ENCODE measurements at places on chromosomes 11 and 22. TPM values are rescaled to one million over a fixed set of nuclear protein-coding genes. Genes with fewer than 3 reads are reported as not detected.
A peak's percentile ranks its signal among the peaks of the same experiment; 100 is the strongest.

The DEFB131B gene
- not detected for total RNA-seq

The CNGA4 gene
- 0.54 TPM for total RNA-seq

The CHRM1 gene
- total RNA-seq, result 0.11 TPM

DNA sequence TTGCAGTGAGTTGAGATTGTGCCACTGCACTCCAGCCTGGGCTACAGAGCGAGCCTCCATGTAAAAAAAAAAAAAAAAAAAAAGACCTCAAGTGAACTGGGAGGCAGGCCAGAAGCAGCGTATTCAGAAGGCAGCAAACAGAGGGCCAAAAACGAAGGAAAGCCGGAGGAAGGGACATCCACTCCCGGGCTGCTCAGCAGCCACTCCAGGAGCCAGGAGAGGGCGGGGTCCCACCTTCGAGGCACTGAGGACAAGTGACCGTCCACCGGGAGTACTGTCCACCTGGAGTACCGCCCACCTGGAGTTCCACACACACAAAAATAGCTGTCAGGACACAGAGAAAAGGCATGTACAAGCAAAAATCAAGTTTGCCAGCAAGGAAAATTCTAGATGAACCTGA lies 5.5 kb downstream of the TOLLIP start:
- DNase-seq, result peak; percentile 29
- H3K4me1 ChIP-seq, result peaks cover 18% of the 10 kb centered on the region
- H3K27ac ChIP-seq, result no peak overlapping the region
- no peak overlapping the region for H3K4me3 ChIP-seq

- DNase-seq, result no peak
- no peaks in the 10 kb centered on the region for H3K4me1 ChIP-seq
- H3K27ac ChIP-seq, result no peak overlapping the region
- H3K4me3 ChIP-seq, result no peak overlapping the region
- peaks cover 69% of the 10 kb centered on the region for H3K27me3 ChIP-seq
Observed at GRCh38 chr11:124825876-124826275, 25.7 kb upstream of the MSANTD2 start.

GRCh38 chr11:113705871-113706655 lies at the start of gene TMPRSS5:
TSS of gene TMPRSS5 (minus strand) at chr11:113706308. CDS start at chr11:113706224, 84 bp downstream.
- no peak for DNase-seq
- no peak within 1 kb of the TSS for H3K27ac ChIP-seq
- no peak within 1 kb of the TSS for H3K4me3 ChIP-seq
- no peaks in the 10 kb centered on the region for H3K27me3 ChIP-seq
- no peaks in the 10 kb centered on the region for H3K4me1 ChIP-seq

GRCh38 chr22:44870021-44870420 lies 117.6 kb downstream of the ARHGAP8 start:
- no peak for DNase-seq
- no peak overlapping the region for H3K4me3 ChIP-seq
- H3K4me1 ChIP-seq, result peaks cover 15% of the 10 kb centered on the region
- no peaks in the 10 kb centered on the region for H3K27me3 ChIP-seq
- peak overlapping the region; percentile 36 for H3K27ac ChIP-seq

GRCh38 chr11:26045082-26045481 lies 286.8 kb upstream of the ANO3 start:
- H3K27me3 ChIP-seq, result no peaks in the 10 kb centered on the region
- no peaks in the 10 kb centered on the region for H3K36me3 ChIP-seq
- no peak overlapping the region for H3K4me3 ChIP-seq
- no peak for DNase-seq

DNA sequence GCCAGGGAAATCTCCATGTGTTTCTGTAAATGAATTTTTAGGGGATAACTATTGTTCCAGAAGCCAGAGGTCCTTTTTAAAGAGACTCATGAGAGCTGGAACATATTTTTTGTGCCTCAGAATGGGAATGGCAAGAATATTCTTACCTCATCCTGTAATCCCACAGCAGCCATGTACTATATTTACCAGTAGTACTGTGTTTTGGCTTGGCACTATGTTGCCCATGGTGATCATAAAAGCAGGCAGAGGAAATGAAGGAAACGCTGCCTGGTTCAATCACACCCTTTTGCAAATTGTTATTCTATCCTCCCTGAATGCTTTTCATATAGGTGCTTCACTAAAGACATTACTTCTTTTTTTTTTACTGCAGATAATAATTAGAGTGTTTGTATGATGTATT lies 81.0 kb downstream of the ANO3 start:
- no peak for DNase-seq
- H3K27me3 ChIP-seq, result peaks cover 9% of the 10 kb centered on the region
- no peaks in the 10 kb centered on the region for H3K4me1 ChIP-seq
- no peaks in the 10 kb centered on the region for H3K36me3 ChIP-seq
- no peak overlapping the region for H3K4me3 ChIP-seq

DNA sequence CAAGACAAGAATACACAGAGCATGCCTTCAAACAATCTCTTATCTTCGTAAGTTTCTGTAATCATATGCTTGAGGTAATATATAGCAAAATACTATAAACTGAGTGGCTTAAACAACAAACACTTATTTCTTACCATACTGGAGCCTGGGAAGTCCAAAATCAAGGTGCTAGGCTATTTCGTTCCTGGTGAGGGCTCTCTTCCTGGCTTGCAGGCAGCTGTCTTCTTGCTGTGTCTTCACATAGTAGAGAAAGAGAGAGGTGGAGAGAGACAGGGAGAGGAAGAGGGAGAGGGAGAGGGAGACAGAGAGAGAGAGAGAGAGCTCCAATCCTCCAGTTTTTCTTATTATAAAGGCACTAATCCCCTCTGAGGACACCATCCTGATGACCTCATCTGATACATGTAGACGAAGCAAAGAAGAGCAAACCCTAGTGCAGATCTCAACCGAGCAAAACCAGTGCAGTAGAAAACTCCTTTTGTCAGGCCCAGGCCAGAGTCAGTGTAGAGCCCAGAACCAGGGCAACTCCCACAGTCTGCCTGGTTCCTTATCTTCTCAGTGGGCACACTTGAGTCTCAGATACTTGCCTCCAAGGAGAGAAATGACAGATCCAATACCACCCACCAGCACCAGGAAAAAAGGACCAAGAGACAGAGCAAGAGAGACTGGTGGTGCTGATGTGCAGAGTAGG lies 297.1 kb upstream of the NCAM1 start:
- DNase-seq, result no peak
- no peak overlapping the region for H3K27ac ChIP-seq
- no peaks in the 10 kb centered on the region for H3K36me3 ChIP-seq

DNA sequence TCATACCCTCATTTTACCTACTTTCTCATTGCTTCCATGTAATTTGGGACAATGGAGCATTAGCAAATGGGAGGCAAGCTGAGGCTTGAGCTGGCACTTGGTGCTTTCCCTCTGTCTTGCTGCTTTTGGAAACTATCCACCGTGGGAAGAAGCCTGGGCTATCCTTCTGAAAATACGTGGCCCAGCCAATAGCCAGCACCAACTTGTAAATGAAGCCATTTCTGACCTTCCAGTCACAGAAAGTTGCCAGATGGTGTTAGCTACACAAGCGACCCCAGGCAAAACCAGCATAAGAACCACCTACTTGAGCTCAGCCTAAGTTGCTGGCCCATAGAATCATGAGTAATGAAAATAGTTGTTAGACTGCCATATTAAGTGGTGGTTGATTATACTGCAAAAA lies 18.5 kb upstream of the SPON1 start:
- DNase-seq, result no peak
- H3K4me1 ChIP-seq, result peaks cover 14% of the 10 kb centered on the region
- peaks cover 5% of the 10 kb centered on the region for H3K27me3 ChIP-seq
- no peaks in the 10 kb centered on the region for H3K36me3 ChIP-seq

Measured in mesothelial cell of epicardium (in vitro differentiated cells).